ENCODE measurements at places on chromosomes 6 and 20.

DNA sequence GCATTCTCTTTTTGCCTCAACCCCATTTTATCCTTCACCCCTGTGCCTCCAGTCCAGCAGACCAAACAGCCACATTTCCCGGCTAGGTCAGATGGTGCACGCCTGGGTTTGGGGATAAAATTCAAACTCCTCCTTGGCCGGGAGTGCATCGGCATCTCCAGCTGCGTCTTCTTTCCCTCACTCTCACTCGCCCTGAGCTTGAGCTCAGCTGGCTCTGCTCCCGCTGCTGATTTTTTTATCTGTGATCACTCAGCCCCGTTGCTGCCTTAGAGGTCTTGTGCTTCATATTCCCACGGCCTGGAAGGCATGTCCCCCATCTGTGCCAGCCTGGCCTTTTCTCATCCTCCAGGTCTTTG lies 6.8 kb upstream of the EZR start:
- no peak for DNase-seq

DNA sequence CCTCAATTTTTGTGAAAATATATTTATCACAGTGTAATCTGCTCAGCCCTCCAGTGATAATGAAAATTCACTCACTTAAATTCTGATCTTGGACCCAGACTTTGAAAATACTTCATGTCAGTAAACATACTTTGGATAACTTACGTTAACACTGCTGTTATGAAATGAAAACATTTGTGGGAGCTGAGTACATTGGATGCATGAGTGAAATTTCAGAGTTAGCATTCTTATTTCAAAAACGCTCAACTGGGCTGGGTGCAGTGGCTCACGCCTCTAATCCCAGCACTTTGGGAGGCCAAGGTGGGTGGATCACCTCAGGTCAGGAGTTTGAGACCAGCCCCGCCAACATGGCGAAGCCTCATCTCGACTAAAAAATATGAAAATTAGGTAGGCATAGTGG lies 196.4 kb downstream of the UTRN start:
- DNase-seq, result no peak

DNA sequence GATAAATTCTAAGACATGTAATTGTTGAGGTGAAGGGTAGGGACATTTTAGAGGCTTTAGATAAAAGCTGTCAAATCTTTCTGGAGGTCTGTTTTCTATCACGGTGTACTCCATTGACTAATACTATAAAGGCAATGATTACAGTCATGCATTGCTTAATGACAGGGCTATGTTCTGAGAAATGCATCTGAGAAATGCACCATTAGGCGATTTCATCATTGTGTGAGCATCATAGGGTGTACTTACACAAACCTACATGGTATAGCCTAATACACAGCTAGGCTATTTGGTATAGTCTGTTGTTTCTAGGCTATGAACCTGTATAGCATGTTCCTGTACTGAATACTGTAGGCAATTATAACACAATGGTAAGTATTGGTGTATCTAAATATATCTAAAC lies 71.3 kb upstream of the FYN start:
- no peak for DNase-seq

DNA sequence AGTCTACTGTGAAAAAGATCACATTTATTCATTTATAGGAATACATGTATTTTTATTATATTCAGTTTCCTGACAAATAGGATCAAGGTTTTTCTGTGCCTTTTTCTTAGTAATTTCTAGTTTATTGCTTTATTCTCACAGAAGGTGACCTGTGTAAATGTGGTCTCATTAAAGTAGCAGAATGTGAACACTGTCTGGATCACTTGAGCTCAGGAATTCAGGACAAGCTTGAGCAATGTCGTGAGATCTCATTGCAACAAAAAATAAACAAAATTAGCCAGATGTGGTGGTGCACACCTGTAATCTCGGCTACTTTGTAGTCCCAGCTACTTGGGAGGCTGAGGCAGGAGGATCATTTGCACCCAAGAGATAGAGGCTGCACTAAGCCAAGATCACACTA lies 516.7 kb downstream of the CDKAL1 start:
- no peak for DNase-seq

GRCh38 chr6:168388641-168389633 lies 52.0 kb upstream of the SMOC2 start:
- DNase-seq, result no peak

GRCh38 chr6:167532410-167533288 lies 207.8 kb downstream of the TTLL2 start:
- no peak for DNase-seq

GRCh38 chr20:18372296-18372695 lies 84.0 kb downstream of the ZNF133 start:
- no peak for DNase-seq

GRCh38 chr20:17799575-17800227 lies 99.9 kb downstream of the BANF2 start:
- no peak for DNase-seq

DNA sequence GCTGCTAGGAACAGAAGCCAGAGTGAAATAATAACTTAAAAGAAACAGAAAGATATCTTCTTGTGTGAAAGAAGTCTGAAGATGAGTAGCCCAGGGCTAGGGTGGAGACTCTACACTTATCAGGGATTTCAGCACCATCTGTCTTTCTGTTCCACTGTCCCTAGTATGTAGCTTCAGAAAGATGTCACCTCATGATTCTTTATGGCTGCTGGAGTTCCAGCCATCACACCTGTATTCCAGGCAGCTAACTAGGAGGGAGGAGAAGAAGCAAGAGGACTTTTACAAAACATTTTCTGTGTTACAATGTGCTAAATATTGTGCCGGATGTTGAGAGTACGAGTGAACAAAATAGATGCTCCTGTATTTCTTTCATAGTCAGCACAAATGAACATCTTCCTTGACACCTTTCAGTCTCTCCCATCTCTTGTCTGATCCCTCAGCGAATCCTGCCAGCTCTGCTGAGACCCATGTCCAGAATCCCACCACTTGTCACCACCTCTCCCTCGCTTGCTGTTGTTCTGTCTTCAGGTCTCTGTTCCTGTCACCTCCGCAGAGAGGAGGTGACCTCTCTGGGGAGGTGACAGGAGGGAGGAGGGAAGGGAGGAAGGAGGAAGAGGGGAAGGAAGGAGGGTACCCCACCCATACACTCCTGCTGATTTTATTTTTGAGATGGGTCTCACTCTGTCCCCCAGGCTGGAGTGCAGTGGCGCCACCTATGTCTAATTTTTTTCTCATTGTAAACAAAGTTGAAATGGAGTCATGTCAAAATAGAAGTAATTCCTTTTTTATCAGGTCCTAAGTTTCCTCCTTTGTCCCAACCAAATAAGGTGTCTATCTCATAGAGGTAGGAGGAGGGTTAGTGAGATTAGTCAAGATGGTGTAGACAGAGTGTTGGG lies 188.9 kb downstream of the TFAP2C start:
- DNase-seq, result no peak

GRCh38 chr6:143079325-143079640 lies 18.6 kb downstream of the AIG1 start:
- no peak for DNase-seq

DNA sequence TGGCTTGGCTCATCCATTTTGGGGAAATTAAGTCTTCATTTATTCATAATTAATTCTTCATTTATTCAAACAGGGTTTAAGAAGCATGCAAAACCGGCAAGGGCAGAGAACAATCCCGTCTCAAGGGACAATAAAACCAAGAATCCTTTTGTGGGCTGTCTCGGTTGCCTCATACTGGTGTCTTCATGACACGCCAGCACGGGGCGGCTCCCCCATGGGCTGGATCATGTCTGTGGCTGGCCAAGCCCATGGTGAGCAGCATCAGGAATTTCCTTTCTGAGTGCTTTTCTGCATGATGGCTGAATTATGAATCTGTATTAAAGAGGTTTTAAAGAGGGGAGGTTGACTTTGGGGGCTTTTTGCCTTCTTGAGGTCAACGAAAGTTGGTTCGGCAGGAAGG lies 38.3 kb upstream of the DUSP22 start:
- no peak for DNase-seq

GRCh38 chr20:24773751-24774201 lies 175.3 kb upstream of the CST7 start:
- DNase-seq, result peak; percentile 72

DNA sequence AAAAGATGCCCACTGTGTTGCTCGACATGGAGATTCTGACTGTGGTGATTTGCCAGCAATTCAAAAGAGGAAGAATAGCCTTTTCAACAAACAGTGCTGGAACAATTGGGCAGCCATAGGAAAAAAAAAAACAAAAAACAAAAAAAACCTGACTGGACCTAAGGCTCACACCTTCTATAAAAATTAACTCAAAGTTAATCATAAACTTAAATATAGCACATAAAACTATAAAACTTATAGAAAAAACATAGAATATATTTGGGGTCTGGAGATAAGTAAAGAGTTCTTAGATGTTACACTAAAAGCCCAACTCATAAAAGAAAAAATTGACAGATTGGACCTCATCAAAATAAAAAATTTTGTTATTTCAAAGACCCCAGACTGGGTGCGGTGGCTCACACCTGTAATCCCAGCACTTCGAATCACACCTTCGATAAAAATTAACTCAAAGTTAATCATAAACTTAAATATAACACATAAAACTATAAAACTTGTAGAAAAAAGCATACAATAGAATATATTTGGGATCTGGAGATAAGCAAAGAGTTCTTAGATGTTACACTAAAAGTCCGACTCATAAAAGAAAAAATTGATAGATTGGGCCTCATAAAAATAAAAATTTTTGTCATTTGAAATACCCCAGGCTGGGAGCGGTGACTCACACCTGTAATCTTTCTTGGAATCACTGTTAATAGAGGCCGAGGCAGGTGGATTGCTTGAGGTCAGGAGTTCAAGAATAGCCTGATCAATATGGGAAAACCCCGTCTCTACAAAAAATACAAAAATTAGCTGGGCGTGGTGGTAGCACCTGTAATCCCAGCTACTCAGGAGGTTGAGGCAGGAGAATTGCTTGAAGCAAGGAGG lies 115.6 kb upstream of the FAM83B start:
- no peak for DNase-seq

DNA sequence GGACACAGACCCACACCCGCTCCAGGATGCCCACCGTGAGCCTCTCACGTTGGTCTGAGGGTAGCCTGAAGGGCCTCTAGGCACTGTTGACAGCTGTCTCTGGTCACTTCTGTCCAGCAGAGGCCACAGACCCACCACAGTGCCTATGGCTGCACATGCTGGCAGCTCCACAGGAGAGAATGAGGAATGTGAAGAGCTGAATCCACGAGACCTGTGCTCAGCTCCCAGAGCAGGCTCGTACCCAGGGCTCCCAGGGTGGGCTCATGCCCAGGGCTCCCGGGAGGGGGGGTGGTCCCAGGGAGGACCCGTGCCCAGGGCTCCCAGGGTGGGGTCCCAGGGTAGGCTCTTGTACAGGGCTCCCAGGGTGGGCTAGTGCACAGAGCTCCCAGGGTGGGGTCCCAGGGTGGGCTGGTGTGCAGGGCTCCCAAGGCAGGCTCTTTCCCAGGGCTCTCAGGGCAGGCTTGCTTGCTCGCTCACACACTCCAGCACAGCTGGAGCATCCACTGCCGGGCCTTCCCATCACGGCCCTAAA lies 201.0 kb downstream of the SYNDIG1 start:
- no peak for DNase-seq

- no peak for DNase-seq
These were observed 18.6 kb upstream of the MCM3 start for GRCh38 chr6:52303178-52303577.

DNA sequence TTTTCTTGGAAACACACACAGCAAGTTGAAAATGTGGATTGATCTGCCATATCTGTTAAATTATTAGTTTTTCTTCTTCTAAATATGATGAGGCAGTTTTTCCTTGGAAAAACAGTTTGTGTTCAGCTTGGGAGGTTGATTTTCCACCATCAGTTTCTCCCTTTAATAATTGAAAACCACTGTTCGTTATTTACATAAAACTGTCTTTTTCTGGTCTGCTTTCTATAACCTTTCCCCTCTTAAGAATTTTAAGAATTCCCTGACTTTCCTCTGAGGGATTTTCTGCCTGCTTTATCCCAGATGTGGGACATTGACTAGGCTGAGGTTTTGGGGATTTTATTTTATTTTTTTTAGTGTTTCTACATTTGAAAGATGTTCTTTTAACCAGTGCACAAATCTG lies 27.2 kb downstream of the DSE start:
- DNase-seq, result peak; percentile 53

GRCh38 chr6:11298651-11299420 lies 66.4 kb upstream of the NEDD9 start:
- peak; percentile 59 for DNase-seq

DNA sequence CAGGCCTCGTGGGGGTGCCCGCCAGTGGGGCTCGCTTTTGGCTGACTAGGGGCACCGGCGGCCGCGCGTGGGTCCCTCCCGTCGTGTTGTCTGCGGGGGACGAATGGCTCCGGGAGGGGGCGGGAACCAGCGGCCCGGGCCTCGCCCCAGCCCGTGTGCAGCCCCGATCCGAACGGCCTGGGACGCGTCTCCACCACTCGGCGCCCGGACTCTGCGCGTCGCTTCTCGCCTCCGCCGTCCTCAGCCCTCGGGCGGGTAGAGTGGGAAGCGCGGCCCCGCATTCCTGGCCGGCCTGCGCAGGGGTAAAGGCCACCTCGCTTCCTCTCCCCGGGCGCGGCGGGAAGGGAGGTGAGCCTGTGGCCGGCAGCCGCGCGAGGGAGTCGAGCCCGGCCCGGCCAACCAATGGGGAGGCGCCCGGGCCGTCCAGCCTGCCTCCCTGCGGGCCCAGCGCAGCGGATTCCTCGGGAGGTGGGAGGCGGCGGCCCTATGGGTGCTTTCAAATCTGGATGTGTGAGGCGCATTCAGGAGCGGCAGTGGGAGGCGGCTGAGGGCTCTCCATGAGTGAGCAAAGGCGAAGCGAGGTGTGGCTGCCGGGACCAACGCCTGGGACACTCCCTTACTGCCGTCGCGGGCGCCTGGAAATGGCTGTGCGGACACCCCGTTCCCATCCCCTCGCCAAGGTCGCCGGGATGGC lies 1.1 kb upstream of the ZBTB46 start:
- no peak for DNase-seq

GRCh38 chr6:87636315-87636714 lies 46.4 kb downstream of the ORC3 start:
- no peak for DNase-seq

DNA sequence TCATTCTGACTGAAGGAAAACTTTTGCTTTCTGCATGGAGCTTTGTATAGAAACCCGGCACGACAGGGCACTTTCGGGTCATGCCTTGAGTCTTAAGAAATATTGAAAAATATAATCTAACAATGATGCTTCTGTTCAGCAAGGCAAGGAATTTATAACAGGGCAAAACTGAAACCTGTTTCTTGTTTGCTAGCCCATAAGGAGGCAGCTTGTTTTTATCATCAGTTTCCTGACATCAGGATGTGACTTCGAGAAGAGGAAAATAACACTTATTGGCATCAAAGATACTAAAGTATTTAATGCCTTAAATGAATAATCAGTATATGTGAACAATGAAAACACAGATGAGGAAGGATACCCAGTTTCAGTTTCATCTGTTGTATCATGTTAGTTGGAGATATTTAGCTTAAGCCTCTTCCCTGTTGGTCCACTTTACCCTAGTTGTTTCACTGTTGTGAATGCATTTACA lies 146.5 kb downstream of the CDKAL1 start:
- no peak for DNase-seq

DNA sequence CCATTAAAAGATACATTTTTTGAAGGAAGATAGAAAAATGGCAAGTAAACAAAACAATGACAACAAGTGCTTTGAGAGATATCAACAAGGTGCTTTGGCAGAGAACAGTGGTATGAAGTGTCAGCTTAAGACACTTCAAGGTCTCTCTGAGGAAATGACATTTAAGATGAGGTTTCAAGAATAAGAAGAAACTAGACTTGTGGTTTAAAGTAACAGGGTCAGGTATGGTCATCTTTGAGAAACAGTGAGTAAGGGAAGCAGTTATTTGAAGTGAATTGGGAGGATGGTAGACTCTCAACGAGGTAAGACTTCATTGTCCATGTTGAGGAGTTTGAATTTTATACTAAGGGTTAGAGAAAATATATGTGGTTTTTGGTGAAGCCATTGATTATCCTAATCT lies 77.8 kb downstream of the SYCP2L start:
- DNase-seq, result no peak

GRCh38 chr6:35148167-35148741 lies 7.1 kb upstream of the TCP11 start:
- peak; percentile 95 for DNase-seq
